ENCODE measurements at places on chromosomes 11 and 22.

DNA sequence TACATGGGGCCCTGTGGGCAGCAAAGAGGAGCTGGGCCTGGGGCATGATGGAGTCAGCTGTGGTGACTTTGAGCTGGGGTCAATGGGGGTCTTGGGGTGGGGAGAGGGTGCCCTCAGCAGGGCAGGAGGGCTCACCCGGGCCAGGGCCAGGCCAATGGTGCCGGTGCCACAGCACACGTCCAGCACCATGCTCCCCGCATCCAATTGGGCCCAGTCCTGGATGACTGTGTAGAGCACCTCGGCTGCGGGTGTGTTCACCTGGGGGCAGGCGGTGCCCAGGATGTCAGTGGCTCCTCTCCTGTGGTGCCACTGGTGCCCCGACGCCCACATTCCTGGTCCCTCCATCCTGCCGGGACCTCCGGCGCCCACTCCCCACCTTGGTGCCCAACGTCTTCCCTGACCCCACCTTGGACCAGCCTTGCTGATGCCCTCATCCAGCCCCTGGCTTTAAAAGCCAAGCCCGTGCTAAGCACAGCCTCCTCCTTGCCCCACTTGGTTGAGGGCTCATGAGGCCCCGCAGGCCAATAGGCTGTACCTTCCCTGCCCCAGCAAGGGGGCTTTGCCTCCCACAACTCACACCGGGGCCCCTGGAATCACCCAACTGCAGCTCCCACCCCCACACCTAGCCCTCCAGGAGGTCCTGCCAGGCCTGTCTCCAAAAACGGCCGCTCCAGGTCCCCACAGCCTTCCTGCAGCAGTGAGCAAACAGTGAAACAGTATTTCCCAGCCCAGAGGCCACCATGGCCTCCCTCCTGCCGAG is 2.2 kb upstream of the RANBP1 start:
- no peak for DNase-seq

GRCh38 chr22:44445307-44445680 is 52.7 kb downstream of the RTL6 start:
- DNase-seq = no peak

GRCh38 chr11:2581931-2582350 is 117.9 kb downstream of the KCNQ1OT1 start:
- DNase-seq = no peak

DNA sequence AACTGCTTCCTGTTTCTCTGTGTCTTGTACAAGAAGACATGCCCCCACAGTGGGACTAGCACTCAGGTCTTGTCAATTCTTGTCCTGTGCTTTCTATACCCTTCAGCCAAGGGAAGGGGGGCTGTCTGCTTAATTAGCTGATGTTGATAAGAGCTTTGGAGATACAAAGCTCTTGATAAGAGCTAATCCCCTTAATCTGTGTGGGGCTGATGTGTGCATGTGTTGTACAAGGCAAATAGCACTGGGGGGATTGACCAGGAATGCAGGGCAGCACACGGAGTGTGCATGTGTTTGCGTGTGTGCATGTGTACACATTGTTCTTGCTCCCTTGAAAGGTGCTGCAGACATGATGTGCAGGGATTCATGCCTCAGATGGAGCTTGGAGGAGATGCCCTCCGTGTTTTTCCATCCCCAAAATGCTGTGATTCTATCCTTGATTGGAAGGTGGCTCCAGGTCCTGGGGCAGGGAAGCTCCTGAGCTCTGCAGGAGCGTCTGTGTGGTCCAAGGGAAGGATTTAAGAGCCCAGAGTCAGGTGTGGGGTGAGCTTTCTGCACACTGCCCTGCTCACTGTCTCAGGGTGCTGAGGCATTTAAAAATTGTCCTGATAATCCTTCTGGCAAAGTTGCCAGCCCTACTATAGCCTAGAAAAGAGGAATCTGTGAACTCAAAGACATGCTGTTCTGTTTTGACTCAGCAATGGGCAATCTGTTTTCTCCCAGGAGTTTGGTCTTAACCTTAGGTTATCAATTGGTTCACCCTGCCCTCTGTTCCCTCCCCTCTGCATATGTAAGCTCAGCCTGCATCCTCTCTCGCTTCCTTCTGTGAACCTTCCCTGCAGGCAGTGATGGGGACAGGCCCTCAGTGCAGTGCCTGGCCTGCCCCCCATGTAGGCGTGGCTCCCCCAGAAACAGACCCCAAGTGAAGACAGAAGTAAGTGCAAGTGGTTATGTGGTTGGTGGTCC is 102.0 kb downstream of the GRIK4 start:
- DNase-seq = no peak

GRCh38 chr11:65404638-65405339 is 17.8 kb upstream of the NEAT1 start:
- DNase-seq = no peak

DNA sequence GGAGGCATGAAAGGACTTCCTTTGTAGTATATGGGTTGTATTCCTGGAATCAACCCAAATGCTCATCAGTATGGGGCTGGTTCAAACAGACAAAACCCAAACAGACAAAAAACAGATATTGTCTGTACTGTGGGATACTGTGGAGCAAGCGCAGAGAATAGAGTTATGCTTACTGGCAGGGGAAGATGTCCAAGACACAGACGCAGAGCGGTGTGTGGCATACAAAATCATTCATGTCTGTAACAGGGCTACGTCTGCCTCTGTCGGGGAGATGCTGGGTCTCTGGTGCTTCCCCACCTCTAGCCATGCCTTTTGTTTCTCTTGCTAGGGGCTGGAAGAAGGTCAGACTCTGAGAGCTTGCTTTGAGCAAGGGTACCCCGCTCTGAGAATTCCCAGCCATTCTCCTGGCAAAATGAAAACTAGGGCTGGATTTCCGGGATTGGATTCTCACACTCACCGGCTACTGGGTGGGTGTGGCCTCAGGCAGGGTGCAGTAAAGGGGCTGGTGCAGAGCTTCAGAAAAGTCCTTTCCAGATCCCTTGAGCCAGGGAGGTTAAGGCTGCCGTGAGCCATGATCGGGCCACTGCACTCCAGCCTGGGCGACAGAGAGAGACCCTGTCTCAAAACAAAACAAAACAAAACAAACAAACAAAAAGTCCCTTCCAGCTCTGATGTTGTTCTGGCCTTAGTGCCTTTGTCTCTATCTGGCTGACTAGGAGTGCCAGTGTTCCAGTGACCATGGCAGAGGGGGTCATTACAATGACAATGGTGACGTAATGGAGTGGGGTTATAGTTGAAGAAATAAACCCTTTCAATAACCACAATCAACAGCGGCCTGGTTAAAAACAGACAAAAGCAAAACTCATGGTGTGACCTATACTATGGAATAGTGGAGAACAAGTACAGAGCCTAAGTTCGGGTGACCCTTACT is 2.9 kb upstream of the ABCC8 start:
- no peak for DNase-seq

DNA sequence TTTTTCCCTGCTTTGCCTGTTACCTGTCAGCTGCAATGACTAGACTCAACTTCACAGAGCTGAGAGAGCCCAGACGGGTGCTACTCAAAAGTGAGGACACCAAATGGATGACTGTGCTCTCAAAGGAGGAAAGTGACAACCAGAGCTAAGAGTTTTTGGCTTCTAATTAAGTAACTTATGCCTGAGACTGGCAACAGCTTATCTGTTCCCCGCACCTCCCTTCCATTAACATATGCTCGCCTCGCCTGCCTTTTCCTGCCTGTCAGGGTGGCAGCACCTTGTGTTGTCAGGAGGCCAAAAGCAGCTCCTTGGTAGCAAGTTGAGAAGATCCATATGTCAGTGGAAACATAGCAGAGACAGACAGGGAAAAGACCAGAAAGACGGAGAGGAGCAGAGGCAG is 573.9 kb upstream of the KIRREL3 start:
- no peak for DNase-seq

DNA sequence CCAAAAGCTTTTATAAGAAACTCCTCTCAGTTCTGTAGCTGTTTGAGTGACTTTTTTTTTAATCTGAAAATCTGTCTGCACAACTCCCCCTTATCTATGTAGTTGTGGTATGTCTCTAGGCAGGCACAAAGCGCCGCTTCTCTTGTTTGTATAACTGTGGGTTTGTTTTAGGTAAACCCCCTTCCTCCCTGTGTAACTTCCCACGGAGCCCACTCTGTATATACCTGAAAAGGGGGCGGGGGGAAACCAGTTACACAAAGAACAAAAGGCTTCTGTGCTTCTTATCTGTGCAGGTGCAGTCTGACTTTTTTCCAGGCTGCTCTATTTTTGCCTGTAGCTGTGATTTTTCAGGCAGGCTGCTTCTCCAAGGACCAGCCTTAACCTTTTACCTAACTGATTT is 13.2 kb downstream of the OR10AG1 start:
- DNase-seq = no peak

GRCh38 chr11:75689863-75690609 is 21.2 kb upstream of the MAP6 start:
- DNase-seq = no peak

DNA sequence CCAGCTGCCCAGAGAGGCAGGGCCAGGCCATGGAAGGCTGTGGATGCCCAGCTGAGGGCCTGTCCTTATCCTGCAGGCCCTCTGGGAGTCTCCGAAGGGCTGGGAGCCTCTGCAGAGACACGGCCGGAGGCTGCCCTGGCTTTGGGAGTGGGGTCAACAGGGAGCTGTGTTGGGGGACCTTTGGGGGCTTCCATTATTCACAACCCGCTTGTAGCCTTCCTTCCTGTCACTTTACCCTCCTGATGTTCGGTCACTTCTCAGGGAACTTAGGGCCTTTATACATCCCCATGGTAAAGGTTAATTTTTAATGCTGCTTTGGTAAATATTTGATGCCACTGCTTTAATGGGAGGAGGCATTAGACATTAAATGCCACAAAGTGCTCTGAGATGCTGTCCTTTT is 44.9 kb downstream of the SHISAL1 start:
- no peak for DNase-seq

GRCh38 chr11:134154441-134154840 is 69.3 kb downstream of the NCAPD3 start:
- no peak for DNase-seq

GRCh38 chr22:48495751-48496080 is 1332.0 kb downstream of the BRD1 start:
- no peak for DNase-seq
